ENCODE measurements at places on chromosomes 3 and 15. TPM values are rescaled to one million over a fixed set of nuclear protein-coding genes. Genes with fewer than 3 reads are reported as not detected.

The BRK1 gene
- 107 TPM for total RNA-seq

The CNTN4 gene
- total RNA-seq, result 10.7 TPM

The DCLK3 gene
- 0.33 TPM for total RNA-seq

The ELL3 gene
- total RNA-seq, result 3.0 TPM

The ACTRT3 gene
- 2.7 TPM for total RNA-seq

The KLHL40 gene
- total RNA-seq, result not detected

The IL12A gene
- total RNA-seq, result 0.42 TPM

The C15orf62 gene
- total RNA-seq, result under 0.01 TPM

The PRTG gene
- 1.9 TPM for total RNA-seq

- DNase-seq, result no peak
These were observed 613.0 kb downstream of the CADM2 start for GRCh38 chr3:85571835-85572234.

DNA sequence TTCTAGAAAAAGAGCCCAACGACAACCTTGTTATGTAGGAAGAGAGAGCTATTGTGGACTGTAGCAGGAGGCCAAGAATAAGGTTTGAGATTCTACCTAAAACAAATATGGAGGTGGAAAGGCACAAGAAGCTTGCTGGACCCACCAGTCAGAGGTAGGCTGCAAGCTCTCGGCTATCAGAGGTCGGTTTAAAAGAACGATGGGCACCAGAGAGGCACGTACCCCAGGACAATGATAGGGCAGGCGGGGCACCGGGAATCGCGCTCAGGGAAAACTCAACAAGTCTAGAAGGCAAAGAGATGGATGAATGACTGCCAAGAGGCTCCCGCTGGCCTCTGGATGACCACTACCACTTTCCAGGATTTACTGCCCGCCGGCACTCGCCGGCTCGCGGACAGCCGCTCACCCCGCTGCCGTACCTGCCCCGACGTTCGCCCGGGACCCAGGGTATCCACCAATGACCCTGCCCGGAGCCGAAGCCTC is 1.1 kb downstream of the HDGFL3 start:
- no peak for DNase-seq

DNA sequence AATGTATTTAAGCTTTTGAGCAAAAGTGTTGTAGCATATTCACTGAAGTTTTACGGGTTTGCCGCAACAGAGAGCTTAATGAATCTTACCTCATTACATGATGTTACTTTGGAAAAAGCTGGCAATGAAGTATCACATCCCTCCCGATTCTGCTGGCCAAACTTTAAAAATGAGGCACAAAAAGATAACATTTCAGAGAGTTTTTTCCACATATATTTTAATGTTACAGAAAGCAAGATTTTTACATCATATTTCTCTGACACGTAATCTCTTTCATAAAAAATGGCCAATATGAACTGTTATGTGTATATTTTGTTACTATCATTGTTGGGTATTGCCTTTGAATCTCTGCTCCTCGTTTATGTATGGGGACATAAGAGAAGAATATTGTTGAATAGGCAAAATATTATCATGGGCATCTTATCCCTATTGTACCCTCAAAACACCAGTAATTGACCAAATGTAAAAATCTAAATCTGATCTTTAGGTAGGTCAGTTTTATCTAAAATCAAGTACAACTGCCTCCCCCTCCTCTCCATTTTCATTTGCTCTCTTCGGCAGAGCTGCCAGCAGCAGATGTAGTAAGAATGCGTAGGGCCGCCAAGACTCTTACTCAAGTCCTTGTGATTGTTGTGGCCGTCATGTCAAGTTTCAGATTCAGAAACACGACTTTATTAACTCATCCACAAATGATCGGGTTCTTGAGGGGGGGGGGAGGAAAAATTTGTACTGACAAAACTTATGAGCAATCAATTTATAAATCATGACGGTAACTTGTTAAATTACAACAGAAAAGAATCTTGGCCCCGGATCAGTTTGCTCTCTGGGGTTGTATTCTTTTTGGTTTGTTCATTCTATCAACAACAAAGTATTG is 106.7 kb upstream of the THRB start:
- no peak for DNase-seq

DNA sequence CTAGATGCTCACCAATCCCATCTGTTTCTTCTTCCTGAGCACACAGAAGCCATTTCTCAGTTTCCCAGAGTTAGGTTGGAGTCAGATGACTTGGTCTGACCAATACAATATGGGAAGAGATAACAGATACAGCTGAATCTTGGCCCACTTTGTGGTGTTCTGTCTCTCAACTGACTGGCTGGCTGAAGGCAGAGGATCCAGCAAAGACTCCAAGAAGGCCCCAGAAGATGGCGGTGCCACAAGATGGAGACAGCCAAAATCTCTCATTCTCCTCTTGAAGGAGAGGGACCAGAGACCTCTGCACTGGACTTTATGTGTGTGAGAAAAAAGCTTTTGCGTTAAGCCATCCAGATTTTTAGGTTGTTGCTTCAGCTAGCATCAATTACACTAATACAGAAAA is 8.2 kb upstream of the OXSR1 start:
- DNase-seq, result peak; percentile 21

DNA sequence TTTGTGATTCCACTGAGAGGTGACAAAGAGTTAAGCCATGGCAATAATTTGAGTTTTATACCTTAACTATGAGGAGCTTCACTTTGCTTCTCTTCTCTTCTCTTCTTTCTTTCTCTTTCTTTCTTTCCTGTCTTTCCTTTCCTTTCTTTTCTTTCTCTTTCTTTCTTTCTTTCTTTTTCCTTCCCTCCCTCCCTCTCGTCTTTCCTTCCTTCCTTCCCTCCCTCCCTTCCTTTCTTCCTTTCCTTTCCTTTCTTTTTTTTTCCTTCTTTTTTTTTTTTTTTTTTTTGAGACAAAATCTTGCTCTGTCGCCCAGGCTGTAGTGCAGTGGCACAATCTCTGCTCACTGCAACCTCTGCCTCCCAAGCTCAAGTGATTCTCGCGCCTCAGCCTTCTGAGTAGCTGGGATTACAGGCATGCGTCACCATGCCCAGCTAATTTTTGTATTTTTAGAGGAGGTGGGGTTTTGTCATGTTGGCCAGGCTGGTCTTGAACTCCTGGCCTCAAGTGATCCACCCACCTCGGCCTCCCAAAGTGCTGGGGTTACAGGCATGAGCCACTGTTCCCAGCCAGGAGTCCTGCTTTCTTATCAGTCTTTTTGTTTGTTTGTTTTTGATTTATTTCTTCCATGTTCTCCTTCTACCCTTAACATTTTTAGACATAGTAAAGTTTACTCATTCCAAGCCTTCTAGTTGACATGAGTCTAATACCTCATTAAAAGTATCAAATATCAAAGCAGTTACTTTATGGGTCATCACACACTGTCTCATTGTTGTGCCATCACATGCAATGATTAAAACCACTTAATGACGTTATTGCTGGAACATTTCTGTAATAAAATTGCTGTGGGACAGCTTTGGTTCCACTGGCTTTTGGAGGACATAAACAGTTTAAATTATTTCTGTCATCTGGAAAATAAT is 29.9 kb downstream of the SLC49A4 start:
- no peak for DNase-seq

DNA sequence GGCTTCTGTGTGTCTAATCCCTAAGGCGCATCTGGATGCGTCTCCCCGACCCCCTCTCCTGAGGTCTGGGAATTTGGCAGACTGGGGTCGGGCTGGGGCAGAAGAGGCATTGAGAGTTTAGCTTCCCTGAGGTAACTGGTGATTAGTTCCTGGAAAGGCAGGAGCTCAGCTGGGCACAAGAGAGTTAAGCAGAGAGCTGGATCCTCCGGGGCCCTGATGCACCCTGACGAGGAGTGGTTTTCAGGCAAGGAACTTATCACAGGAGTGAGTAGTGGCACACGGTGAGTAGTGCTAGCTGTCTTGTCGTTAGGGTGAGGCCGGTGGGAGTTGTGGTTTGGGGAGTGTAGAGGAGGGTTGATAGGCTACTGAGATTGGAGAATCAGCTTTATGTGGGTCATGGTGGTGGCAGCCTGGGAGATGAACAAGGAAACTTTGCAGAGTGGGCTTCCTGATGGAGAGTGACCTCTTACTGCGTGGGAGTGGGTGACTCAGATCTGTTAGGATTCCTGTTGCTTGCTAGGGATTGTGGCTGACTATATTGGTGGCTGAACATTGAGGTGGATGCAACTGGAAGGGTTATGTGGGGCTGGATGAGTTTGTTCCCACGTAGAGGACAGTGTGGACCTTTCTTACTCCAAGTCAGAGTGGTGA is 897 bp downstream of the RAD54L2 start:
- no peak for DNase-seq

GRCh38 chr15:29097168-29097567 is 172.5 kb downstream of the NSMCE3 start:
- no peak for DNase-seq

DNA sequence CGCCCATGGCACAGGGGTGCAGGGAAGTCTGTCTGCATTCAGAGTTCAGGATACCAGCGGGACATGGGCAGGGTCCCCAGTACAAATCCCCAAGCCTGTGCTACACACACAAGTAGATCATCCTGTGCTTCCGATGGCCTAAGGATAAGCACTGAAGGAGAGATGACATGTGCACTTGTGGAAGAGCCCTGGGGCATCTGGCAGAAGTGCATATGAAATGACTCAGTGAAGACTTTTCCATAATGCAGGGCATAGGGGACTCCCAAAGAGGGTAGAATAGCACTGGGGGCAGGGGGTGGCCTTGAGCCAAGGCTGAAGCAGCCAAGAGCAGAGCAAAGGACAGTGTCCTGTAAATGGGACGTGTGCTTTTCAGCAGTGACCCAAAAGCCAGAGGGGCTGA is 22.9 kb downstream of the ADAMTS17 start:
- no peak for DNase-seq

GRCh38 chr3:183837894-183838293 is 12.5 kb upstream of the MAP6D1 start:
- DNase-seq, result no peak

DNA sequence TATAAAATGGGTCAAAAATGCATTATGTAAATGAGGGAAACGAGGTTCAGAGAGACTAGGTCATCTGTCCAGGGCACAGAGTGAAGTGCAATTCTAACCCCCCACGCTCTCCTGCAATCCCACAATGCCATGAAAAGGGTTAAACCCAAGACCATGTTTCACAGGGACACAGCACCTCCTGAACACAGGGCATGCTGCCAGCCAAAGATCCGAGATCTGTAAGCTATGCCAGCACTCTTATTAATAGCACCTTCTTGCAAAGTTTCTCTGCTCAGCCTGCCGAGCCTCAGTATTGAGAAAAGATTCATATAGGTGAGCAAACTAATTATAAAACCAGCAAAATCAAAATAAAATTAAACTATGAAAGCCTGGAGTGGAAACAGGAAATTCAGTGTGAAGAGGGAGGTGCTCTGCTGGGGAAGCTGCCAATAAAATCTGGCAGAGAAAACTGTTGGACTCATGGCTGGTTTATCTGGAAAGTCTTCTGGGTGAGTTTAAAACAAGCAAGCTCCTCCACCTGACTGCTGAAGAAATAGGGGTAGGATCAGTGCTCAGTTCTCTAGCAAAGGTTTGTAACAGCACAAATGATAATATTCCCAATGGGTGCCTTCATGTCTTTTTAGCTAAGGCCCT is 50.3 kb downstream of the LRIG1 start:
- DNase-seq, result no peak

- no peak for DNase-seq
These were observed 126.9 kb downstream of the IQCH start for GRCh38 chr15:67381416-67382045.

- no peak for DNase-seq
These were observed 25.7 kb downstream of the RPLP1 start for GRCh38 chr15:69478259-69478781.

GRCh38 chr3:194352667-194353246 is 1.6 kb upstream of the CPN2 start:
- DNase-seq, result no peak

DNA sequence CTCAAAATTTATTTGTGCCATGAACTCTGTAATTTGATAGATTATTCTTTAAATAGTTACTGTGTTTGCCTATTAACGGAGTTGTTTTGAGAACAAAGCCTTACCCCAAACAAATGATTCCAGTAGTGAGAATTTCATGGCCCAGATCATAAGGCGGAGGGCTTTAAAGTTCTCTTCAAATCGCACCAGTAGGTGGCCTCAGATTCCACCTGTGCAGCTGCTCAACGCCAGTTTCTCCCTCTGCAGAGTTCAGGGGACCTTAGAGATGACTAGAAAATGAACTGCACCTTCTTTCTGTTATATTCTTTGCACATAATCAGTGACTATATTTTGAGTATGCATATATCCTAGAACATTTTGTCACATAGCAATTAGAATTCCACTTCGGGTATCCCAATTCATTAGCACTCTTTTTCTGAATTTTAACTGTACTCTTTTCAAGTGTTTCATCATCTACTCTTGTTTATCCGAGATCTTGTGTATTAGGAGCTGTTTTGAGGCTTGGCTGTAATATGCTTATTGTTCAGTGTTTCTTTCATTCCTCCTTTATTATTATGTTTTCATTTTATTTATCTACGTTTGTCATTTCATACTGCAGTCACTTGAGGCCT is 232.6 kb upstream of the CHRM5 start:
- DNase-seq, result no peak

GRCh38 chr3:23490459-23490858 is 287.3 kb downstream of the UBE2E2 start:
- no peak for DNase-seq

DNA sequence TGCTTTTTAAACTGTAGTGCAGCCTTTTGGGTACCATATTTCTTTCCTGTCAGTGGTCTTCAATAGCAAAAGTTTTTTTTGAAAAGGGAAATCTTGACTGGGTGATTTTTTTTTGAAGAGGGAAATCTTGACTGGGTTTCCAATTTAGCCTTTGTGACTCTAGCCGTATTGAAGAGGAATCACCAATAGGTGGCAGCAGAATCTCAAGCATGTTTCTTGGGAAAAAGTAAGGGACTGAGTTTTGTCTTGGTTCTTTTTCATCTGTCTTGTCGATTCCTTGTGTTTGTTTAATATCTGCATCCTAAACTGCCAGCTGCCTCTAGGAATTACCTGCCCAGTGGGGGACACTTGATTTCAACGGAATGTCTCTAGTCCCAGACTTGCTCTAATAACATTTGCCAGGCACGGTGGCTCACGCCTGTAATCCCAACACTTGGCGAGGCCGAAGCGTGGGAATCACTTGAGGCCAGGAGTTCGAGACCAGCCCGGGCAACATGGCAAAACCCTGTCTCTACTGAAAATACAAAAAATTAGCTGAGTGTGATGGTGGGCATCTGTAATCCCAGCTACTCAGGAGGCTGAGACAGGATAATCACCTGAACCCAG is 89.2 kb downstream of the RBPMS2 start:
- no peak for DNase-seq

DNA sequence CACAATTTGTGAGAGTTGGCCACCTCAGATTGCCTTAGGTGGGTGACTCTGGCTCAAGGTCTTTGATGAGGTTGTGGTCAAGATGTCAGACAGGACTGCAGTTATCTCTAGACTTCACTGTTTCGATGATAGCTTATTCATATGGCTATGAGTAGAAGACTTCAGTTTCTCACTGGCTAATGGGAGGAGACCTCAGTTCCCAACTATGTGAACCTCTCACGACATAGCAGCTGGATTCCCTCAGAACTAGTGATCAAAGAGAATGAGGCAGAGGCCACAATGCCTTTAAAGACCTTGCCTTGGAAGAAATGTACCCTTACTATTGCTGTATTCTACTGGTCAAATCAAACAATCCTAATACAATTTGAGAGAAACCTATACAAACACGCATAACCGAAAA is 607.5 kb upstream of the ROBO2 start:
- DNase-seq, result no peak

All from esophagus muscularis mucosa (tissue), 4 donors.